Myocyte (in vitro differentiated cells): ENCODE measurements at places on chromosomes 11 and 22. TPM values are rescaled to one million over a fixed set of nuclear protein-coding genes. Genes with fewer than 3 reads are reported as not detected.

DNA sequence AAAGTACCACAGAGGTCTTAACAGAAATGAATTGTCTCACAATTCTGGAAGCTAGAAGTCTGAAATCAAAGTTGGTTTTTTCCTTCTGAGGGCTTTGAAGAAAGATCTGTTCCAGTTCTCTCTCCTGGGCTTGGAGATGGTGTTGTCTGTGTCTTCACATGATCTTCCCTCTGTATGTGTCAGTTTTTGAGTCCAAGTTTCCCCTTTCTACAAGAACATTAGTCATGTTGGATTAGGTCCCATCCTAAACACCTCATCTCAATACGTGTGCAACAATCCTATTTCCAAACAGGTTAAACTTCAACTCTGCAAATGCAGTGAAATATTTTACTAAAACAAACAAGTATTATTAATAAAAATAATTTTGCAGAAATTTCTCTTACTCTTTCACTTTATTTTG lies 3.1 kb upstream of the PTS start:
- no peak for DNase-seq

The HMBS gene
- 4.1 and 10.3 TPM in 2 replicates for total RNA-seq

DNA sequence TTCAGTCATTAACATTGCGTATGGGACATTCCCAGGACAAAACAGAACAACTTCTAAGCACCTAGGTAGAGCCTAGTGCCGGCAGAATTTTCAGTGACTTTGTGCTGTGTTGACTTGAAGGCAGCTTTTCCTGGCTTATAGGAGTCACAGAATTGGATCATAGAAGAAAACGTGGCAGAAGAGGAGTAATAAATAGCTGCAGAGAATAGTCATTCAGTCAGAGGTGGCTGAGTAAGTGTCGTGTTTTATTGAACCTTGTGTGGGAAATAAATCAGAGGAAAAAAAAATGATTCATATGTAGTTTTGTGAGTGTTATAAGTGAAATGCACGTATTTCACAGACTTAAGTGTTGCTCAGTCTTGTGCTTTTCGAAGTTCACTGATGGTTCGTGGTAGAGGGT lies 2.1 kb downstream of the BARX2 start:
- DNase-seq, result no peak

DNA sequence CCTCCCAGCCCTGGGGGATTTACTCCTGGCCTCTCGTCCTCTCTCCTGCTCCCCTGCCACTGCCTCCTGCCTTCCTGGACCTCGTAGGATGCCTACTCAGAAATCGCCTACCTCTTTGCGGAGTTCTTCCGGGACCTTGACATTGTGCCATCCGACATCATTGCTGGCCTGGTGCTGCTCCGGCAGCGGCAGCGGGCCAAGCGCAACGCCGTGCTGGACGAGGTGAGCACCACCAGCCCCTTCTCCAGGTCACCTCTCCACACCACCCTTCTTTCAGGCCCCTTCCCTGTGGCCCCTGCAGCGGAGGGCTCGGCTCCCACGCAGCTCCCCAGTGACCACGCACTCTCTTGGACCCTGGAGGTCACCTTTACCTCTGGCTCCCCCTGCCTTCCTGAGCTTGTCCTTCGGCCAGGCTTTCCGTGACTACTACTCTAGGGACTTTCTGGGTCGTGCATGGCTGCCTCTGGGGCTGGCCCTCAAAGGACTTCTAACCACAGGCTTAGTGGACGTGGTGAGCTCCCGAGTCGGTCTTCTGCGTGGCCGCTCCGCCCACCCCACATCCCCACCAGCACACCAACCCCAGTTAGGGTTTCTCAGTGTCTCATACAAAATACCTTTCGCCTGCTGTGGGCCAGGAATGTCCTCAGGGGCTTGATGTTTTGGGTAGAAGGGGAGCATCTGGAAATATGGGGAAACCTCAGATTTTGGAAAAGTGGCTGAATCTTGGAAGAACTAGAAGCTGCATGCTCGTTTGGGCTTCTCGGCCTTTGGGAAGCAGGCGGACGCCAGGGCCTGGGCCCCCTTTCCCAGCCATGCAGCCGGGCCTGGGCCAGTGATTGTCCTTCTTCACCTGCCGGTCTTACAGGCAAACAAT lies 24.1 kb upstream of the MYRF start:
- peak; percentile 67 for DNase-seq

The P4HA3 gene
- total RNA-seq, result 0.42 TPM in 1 of 2 replicates, not detected in the other

GRCh38 chr11:12467610-12468009 lies 90.2 kb downstream of the PARVA start:
- DNase-seq, result no peak

The CREB3L1 gene
- 19.7 and 23.6 TPM in 2 replicates for total RNA-seq

The KRTAP5-9 gene
- 0.16 and 0.29 TPM in 2 replicates for total RNA-seq

The CD3E gene
- not detected in 2 replicates for total RNA-seq

The CARNS1 gene
- 49.7 and 83.0 TPM in 2 replicates for total RNA-seq

- peak; percentile 4 for DNase-seq
Measured at GRCh38 chr11:56842814-56843794, 94.6 kb upstream of the OR9G4 start.

The NCAM1 gene
- 536 and 591 TPM in 2 replicates for total RNA-seq

DNA sequence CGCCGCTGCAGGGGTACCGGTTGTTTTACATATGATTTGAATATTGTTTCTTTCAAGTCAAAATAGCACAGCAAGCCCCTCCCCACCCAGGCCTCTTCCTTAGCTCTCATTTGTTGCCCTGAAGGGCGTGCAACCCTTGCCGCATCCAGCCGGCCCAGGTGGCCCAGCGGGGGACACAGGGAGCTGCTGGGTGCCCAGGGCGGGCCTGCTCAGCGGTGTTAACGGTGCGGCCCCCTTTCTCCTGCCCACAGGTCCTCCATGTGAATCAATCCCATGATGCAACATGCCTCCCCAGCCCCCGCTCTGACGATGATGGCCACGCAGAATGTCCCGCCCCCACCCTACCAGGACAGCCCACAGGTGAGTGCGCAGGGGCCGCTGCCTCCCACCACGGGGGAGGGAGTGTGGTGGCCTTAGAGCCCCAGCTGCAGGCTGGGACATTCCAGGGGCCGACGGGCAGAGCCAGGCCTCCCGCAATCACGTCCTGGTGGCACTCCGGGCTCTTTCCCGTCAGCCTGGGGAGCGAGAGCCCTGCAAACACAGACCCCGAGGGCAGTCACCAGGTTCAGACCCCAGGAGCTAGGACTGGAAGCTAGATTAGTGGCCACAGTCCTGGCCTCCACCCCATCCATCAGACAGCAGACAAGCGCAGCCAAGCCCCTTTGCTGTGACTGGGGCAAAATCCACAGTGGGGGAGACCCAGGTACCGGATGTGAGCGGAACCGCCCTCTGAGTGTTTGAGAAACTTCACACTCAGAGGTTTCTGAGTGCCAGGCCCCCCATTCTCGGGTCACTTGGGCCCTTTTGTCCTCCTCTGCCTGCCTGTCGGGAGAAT lies 144.8 kb downstream of the FEZ1 start:
- DNase-seq, result no peak

- peak; percentile 67 for DNase-seq
Measured at GRCh38 chr11:80146232-80146631, 705.4 kb upstream of the TENM4 start.

The CYB5R2 gene
- 0.67 TPM in 1 of 2 replicates, not detected in the other for total RNA-seq

DNA sequence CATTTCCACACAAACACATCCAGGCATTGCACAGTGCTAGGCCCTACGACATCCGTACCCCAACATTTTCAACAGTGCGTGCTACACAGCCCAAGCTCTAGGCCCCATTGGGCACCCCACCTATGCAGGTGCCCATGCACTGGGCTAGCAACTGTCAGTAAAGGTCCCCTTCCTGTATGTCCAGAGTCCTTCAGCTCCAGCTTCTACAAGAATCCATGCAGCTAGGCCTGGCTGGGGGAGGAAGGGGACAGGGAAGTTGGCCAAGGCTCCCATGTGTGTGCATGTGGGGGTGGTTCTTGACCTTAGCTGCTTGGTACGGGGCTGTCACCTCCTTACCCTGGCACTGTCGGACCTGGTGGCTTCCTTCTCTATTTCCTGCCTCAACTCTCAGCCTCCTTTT lies 1.3 kb downstream of the B3GAT1 start:
- DNase-seq, result no peak
